ENCODE measurements at places on chromosomes 4 and X.

DNA sequence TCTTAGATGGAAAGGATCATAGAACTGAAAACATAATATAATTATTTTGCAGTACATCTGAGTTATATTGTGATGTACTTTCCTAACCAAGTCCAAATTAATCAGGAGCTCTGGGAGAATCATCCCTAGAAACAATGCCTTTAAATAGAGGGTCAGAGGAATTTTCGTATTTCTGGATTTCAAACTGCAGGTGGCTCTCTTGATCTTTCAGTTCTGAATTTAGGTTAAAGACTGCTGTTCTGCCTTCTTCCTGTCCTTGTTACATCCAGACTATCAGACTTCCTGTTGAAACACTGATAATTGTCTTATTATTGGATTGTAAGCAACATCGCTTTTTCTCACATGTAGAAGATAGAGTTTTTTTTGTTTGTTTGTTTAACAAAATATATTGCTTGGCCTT is 142.7 kb downstream of the RPA4 start:
- DNase-seq = no peak

DNA sequence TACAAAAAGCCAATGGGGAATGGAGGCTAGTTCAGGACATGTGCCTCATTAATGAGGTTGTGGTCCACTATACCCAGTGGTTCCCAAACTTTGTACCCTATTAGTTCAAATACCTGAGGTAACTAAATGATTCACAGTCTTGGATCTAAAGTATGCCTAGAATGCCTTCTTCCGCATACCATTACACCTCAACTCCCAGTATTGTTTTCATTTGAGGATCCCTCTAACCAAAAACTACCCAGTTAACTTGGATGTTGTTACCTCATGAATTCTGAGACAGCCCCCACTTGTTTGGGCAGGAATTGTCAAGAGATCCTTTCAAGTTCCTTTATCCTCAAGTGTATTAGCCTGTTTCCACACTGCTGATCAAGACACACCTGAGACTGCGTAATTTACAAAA is 439.2 kb downstream of the PCDH10 start:
- no peak for DNase-seq

DNA sequence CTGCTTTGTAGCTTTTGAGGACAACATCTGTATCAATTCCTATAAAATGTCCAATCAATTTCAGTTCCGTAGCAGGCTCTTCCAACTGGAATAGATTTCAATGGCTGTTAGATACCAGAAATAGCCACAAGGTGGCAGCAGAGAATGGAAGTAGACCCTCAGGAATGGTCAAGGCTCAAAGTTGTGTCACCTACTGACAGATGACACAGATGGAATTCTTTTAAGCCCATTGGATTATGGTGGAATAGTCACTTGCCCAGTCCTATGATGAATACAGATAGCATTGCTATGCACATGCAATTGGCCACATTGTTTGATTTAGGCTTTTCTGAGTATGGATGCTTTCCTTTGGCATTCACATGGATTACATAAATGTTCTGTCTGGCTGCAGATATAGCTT is 130.4 kb upstream of the RADX start:
- DNase-seq = peak; percentile 69

DNA sequence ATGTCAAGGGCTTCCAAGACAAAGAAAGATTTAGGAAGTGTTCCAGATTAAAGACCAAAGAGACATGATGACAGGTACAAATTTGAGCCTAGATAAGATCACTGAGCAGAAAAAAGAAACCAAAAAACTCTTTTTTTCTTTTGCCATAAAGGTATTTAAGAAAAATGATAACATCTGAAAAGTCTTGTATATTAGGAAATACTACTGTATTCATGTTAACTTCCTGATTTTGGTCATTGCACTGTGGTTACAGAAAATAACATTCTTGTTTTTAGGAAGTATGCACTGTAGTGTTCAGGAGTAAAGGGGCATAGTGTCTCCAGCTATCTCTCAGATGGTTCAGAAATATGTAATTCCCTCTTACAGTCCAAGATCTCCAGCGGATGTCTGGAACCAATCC is 37.1 kb downstream of the RWDD4 start:
- DNase-seq = no peak

- DNase-seq = no peak
Measured at GRCh38 chrX:2299871-2300270, 200.9 kb downstream of the DHRSX start.

DNA sequence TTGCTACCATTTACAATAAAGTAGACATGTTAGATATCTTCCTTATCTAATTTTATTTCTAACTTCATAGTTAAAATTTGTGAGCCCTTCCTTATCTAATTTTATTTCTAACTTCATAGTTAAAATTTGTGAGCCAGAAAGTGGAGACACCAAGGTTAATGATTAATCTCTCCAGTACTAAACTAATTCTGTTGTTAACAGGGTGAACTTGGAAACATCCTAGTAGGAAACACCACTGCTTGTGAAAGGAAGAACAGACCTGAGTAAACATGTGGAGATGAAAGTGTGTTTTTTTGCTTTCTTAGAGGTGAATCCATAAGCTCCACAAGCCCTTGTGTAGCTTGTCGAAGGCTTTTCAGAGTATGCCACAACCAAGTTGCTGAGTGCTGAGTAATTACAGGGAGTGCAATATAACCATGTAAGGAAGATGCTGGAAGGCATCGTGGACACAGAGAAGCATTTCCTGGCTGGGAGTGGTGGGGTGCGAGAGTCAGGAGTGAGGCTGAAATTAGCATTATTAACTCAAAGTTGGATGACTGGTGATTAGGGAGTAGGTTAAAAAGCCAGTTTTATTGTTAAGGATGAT is 118.6 kb upstream of the NEIL3 start:
- DNase-seq = no peak

GRCh38 chr4:40881096-40881495 is 131.3 kb downstream of the NSUN7 start:
- DNase-seq = no peak

DNA sequence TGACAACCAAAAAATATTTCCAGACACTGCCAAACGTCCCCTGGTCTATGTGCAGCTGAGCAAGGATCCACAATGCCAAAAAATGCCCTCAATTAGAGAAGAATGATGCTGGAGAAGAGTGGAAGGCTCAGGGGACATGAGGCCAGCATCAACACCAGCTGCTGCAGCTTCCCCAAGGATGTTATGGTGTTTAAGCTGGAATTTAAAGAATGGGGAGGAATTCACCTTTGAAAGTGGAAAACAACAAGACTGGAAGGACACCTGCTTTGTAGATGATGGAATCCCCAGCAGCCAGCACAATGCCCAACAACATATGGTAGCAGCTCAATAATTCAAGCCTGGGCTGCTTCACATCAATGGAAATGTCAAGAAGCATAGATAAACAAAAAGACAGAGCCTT is 20.3 kb upstream of the SMPX start:
- no peak for DNase-seq

DNA sequence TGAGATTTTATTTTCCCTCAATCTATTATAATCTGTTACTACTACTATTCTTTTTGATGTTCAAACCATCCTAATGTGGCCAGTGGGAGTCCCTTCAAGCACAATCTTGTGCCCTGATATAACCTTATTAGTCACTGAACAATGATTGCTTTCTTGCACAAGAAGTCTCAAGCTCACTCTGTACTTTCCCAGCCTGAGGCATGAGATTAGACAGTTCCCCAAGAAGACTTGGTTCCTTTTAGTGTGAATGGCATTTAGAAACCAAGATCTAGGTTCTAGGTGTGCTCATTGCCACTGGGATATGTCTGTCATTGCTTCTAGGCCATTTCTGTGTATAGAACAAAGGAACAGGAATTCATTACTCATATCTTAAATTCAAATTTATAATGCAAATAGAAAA is 28.0 kb upstream of the RBM41 start:
- no peak for DNase-seq

- no peak for DNase-seq
Measured at GRCh38 chr4:17013382-17014006, 115.0 kb upstream of the LDB2 start.

DNA sequence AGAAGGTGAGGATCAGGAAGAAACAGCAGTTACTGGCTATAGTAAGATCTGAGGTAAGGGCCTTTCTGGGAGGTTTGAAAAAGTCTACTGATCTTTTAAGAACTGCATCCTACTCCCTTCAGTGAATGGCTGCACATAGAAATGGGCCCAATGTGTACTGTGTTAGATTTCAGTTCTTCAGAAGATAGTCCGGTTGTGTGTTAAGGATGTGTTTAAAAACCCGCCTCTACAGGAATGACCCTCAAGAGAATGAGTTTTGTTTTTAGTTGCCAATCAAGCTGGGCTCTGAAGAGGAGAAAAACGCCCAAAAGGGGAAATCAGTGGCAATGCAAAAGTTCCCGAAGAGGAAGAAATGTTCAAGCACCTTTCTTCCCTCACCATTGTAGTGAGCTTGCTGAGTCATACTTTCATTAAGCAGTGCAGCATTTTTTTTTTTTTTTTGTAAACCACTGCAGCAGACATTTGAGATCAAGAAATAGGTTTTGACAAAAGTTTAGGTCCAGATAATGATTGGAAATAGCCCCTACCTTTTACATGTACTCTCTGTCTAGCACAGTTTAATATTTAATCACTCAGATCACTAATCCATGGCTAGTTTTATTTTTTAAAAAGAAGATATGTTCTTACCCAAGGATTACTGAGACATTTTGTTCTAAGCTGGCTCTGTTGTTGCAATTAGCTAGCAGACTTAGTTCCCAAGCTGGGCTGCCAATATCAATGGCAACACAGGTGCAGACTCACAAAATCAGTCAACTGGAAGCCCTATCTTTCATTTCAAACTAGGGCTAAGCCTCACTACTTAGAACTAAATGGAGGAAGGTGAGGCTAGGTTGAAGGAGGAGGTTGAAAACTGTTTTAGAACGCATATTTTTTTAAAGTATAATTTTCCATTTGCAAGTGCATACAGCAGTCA is 7.0 kb upstream of the TRPC5OS start:
- DNase-seq = no peak

GRCh38 chr4:159045321-159045720 is 57.6 kb upstream of the RAPGEF2 start:
- no peak for DNase-seq

GRCh38 chr4:170089274-170089667 is 485 bp downstream of the AADAT start:
- peak; percentile 50 for DNase-seq

- DNase-seq = no peak
Measured at GRCh38 chr4:185761352-185762235, 50.4 kb downstream of the SORBS2 start.

GRCh38 chrX:114046695-114047279 is 537.1 kb upstream of the HTR2C start:
- no peak for DNase-seq

GRCh38 chr4:174422893-174423256 is 99.4 kb downstream of the HPGD start:
- DNase-seq = no peak

DNA sequence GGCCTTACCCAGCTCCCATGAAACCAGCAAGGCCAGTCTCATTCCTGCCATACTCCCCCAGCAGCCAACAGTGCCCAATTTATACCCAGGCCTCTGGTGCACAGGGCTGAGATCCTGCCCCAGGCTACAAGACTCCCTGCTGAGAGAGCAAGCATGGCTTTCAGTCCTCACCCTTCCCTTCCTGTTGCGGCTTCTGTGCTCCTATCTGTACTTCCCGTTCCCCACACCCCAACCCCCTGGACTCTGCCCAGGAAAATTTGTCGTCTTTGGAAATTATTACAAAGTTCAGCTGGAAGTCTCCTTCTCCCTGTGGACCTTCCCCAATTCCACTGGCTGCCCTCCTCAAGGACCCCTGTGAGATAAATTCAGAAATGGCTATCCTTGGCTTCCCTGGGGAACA is 84.1 kb upstream of the GK2 start:
- DNase-seq = no peak

GRCh38 chrX:143768976-143769375 is 48.4 kb upstream of the SPANXN2 start:
- no peak for DNase-seq

DNA sequence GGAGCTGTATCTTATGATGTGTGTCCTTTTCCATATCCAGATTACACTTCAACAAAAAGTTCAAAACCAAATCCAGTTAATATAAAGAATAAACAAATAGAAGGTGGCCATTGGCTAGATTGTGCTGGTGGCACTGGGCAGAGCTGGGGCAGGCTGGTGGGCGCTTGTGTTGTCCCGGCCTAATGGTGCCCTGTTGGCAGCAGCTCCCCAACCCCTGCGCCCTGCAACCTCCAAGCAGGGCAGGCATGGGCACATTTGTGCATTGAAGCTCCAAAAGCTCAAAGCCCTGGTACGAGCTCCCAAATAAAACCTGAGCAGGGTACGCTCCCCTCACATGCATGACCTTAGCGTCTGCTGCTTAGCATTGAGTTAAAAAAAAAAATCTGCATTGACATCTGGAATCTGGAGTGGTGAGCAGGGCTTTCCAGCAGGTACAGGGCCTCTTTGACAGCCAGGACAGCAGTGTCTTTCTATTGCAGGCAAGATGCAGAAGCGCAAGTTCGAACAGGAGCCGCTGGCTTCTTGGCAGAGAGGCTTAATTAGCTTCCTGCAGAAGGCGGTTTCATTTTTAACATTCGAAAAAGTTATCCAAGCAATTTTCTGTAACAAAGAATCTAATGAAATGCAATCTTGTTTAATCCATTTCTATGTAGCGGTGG is 25.9 kb upstream of the NYX start:
- DNase-seq = no peak

DNA sequence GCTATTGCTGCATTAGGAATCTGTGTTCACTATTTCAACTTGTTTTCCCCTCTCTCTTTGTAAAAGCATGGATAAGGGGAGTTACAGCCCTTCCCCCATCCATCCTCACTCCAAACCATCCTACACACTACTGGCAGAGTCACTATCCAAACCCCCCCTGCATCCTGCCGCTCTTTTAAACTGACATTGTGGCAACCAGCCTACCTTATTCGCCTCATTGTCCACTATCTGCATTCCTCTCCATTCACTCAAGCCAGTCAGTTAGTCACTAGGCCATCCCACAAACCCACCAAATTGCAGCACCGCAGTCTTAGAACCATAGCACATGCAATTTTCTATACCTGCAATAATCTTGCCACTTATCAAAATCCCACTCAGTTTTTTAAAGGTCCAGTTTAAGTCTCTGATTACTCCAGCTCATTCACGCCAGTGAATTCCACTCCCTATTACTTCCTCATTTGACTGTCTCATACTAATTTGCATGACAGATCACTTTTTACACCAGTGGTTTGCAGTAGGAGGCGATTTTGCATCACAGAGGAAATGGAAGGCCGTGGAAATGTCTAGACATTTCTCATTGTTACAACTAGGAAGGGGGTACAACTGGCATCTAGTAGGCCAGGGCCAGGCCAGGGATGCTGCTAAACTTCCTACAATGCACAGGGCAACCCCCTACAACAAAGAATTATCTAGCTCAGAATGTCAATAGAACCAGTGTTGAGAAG is 181.8 kb downstream of the HS6ST2 start:
- DNase-seq = no peak

- DNase-seq = no peak
Measured at GRCh38 chr4:110183058-110183457, 15.4 kb downstream of the ELOVL6 start.

Measured in HEK293T (cell line).